ENCODE measurements at places on chromosomes 12 and 14. TPM values are rescaled to one million over a fixed set of nuclear protein-coding genes. Genes with fewer than 3 reads are reported as not detected.

TMEM132C gene
- total RNA-seq = 109 TPM

CLEC2A gene
- total RNA-seq = not detected

FLVCR2 gene
- total RNA-seq = 5.8 TPM

PAH gene
- not detected for total RNA-seq

All from omental fat pad (tissue), 4 donors.